ENCODE measurements at places on chromosomes 4 and X.

GRCh38 chr4:189001283-189001970 is 862.2 kb downstream of the TRIML1 start:
- no peak for DNase-seq

DNA sequence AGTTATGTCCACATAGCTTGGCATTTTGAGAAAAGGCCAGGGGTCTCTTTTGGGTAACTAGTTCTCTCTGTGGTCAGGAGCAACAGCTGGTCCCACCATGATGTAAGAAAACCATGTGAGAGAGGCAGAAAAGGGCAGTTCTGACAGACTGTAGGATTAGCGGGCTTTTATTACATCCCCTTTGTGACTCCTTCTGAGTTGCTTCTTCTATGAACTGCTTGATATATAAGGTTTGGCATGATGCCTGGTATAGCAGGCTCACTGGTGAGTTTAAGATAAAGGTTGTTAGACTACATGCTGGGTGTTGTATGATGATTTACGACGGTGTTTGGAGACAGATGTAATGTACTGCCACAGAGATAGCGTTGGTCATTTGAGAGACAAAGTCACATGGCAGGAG is 2308.1 kb upstream of the AGA start:
- DNase-seq: no peak

DNA sequence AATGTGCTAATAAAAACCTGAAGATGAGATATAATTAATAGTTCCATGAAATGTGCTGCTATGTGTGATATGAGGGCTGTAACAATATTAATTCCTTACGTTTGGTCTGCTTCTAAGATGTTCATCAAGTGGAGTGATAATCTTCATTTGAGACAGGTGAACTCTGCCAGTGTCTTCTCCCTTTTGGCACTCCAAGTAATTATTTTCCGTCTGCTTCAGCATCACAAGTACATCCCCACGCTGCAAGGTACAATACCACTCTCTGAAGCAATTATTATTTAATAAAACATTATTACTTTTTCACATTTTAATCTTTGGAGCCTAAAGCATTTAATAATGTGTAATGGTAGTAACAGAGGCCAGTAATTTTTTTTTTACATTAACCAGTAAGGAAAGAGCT is 44.4 kb downstream of the RPS3A start:
- no peak for DNase-seq

- no peak for DNase-seq
Observed at GRCh38 chrX:11371106-11371505, 77.9 kb downstream of the AMELX start.

DNA sequence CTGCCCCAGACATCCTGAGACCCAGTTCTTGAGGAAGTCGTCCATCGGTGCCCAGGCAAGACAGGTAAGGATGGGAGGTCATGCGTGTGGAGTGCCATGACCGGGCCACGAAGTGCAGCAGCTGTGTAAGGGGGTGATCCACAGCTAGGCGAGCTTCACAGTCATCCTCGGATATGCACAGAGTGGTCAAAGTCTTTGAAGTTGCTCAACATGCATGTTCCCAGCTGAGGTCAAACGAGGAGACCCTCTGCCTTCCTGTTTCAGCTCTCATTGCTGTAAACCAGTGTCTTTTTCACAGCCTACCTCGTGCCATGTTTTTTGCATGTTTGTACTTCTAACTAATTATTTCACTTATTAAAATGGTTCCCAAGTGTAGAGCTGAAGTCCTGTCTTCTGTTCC is 109.9 kb upstream of the TBL1X start:
- DNase-seq: no peak

GRCh38 chr4:15368856-15369255 is 59.0 kb upstream of the C1QTNF7 start:
- DNase-seq: no peak

DNA sequence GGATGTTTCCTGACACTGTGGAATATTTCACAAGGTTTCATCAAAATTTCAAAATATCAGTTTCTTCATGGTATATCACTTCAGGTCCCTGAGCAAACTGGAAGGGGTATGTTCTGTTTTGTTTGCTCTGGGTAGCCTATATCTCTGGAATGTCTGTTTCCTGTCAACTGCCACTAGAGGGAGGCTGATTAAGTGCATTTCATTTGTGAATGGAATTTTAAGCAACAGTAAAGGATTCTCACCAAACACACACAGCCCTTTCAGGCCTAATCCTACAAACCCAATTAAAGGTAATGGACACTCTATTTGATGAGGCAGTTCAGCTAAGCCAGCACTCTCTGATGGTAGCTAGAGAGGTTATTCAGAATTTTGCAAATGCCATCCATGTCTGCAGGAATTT is 307.1 kb downstream of the TEX13A start:
- no peak for DNase-seq
